Stomach (tissue), 19 donors: ENCODE measurements at places on chromosomes 2 and 18. TPM values are rescaled to one million over a fixed set of nuclear protein-coding genes. Genes with fewer than 3 reads are reported as not detected.

- no peak for DNase-seq
These were observed 135.0 kb upstream of the ZNF804A start for GRCh38 chr2:184463102-184463865.

- no peak for DNase-seq
These were observed 6.6 kb downstream of the ARHGAP25 start for GRCh38 chr2:68741238-68741637.

- DNase-seq = peak; percentile 16
These were observed 201.2 kb downstream of the NBAS start for GRCh38 chr2:15359716-15360531.

DNA sequence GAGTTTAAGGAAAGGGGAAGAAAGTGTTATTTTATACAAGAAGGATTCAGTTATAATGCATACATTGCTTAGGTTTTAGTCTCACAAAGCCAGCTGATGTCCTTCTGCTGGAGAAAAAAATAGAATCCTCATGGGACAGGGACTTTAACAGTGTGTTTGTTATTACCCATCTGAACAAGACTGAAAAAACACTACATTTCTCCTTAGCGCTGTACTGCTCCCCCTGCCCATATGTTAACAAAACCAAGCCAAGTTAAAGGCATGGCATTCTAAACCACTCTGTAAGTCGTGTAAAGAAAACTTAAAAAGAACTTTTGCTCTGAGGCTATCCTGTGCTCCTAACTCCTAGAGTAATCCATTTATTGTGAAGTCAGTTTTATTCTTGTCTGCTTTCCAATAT is 102.6 kb upstream of the NYAP2 start:
- DNase-seq = no peak

DNA sequence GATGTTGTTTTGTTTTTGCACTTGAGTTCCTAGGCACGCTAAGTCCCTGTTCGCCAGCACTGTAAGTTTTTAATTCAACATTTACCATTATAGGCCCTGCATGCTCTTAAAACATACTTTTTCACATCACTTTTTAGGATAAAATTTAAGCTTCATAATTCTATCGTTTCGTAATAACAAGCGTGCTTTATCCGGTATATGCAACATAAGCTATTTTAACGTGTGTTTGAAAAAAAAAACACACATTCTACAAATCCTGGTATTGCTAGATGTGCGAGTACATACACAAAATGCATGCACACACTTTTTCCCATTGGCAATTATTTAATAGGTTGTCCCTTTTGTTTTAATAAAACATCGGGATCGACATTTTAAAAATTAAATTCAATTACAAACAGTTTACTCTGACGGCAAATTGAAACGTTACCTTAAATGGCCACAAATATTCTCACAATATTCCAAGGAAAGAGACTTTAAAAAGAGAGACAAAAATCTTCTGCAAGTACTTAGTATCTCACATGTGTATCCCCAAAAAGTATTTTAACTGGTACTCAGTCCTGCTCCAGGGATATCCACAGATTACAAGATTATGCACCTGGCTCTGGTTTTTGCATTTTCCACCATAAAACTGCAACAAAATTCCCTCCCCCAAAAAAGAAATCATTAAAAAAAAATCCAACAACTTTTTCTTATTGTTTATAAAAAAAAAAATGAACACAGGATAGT is 1.0 kb upstream of the TCF4 start:
- DNase-seq = no peak

DNA sequence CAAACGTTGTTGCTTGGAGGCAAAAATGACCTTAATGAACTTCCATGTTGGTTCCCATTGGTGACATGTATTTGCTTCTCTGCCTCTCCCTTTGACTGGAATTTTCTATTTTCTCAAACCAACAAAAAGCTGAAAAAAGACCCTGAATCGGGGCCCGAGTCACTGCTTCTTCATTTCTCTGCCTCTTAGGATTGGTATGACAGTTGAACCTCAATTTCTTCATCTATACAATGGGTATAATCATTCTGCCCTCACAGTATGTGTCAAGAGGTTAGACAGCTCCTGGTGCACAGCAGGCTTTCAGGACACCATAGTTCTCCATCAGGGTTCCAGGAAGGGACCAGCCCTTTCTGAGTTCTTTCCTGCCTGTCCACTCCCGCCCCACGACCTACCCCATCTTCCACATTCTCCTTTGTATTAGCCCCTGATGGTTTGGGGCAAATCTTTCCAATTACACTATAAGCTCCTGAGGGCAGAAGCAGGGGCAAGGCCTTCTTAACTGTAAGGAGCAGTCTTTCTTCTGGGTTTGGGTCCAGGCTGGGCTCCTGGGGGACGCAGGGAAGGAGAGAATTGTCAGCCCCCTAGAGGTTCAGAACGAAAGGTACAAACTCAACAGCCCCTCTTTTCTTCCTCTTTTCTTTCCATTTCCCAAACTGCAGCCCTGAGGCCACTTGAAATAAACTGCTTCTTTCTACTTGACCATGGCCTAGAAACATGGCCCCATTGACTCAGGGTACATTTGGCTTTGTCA is 6.3 kb upstream of the PKDCC start:
- DNase-seq = no peak

GRCh38 chr2:66872986-66873754 is 438.2 kb downstream of the MEIS1 start:
- no peak for DNase-seq

- no peak for DNase-seq
These were observed 1370.1 kb upstream of the DDX18 start for GRCh38 chr2:116444256-116444872.

GRCh38 chr2:112201696-112202430 is 53.0 kb downstream of the ZC3H8 start:
- DNase-seq = no peak

- DNase-seq = no peak
These were observed 34.9 kb upstream of the NEDD4L start for GRCh38 chr18:58009166-58009565.

- DNase-seq = no peak
These were observed 651 bp upstream of the STAM2 start for GRCh38 chr2:152176113-152176714.

DNA sequence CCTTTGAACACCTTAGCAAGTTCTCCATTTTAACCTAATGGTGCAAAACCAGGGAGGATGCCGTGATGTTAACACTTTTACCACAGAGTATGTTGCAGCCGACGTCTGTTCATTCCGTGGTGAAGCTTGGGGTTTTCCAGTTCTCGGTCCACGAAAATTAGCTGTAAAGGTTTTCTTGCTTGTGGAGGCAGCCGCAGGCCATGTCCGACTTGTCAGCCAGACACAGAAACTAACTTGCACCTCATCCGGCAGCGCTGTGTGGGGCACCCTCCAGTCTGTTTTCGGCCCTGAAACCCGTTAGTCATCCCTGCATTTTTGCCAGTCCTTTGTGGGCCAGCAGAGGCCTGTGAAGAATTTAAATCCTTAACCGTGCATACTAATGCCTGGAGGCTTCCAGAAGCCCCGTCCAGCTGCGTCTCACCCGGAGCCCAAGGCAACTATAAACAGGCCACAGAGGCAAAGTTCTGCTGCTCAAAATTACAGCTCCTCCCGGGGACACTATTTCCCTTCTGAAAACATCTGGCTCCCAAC is 70.6 kb downstream of the SH3YL1 start:
- DNase-seq = no peak

DNA sequence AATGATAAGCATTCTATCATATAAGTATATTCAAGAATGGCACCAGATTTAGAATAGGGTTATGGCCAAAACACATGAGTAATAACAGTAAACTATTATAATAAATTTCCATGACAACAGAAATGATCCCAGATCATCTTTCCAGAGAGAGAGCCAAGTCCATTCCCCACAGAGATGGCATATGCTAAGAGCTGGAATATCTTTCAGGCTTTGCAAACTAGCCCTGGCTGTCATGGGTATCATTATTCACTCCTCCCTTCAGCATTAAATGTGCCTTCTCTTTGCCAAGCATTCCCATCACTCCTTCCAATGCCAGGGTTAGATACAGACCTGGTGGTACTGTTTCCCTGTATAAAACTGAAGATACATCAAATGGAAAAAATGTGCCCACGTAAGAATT is 10.9 kb downstream of the FEZ2 start:
- DNase-seq = no peak

CCDC138 gene
- polyA plus RNA-seq = 1.3 TPM
